IPS-NIHi11 (cell line): ENCODE measurements at places on chromosomes 6 and 20.
A peak's percentile ranks its signal among the peaks of the same experiment; 100 is the strongest.

GRCh38 chr6:168139121-168139520, 60.1 kb upstream of the FRMD1 start:
- DNase-seq: peak; percentile 1

DNA sequence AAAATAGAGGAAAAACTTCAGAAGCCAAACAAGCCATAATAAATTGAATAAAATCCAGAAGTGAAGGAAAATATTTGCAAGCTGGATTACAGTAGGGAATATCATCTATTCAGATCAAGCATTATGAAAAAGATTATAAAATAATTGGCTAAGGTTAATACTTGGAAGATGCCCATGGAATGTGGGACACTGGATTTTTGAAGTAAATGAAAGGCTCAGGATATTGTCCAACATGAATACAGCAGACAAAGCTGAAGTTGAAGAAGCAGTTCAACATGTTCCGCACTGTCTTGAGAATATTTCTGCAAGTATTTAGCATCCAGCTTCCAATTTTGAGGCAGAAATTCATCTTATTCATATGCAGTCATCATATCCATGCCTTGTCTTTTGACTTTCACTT, 1278.4 kb upstream of the GJE1 start:
- no peak for DNase-seq

GRCh38 chr20:58440021-58440767, 51.2 kb downstream of the VAPB start:
- no peak for DNase-seq

GRCh38 chr20:48758206-48758820, 69.5 kb downstream of the PREX1 start:
- DNase-seq: no peak

DNA sequence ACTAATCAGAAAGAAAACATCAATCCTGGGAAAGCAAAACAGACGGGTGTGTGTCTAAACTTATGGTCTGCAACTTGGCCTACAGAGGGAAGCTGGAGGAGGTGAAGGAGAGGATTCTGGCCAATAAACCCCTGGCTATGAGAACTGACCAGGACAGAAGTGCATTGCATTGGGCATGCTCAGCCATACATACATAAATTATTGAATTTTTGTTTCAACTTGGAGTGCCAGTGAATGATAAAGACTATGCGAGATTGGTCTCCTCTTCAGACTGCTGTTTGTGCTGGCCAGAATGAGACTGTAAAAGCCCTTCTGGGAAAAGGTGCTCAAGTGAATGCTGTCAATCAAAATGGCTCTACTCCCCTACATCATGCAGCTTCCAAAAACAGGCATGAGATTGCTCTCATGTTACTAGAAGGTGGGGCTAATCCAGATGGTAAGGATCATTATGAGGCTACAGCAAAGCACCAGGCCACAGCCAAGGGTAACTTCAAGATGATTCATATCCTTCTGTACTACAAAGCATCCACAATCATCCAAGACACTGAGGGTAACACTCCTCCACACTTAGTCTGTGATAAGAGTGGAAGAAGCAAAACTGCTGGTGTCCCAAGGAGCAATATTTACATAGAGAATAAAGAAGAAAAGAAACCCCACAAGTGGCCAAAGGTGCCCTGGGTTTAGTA, 17.4 kb downstream of the ADNP start:
- no peak for DNase-seq

DNA sequence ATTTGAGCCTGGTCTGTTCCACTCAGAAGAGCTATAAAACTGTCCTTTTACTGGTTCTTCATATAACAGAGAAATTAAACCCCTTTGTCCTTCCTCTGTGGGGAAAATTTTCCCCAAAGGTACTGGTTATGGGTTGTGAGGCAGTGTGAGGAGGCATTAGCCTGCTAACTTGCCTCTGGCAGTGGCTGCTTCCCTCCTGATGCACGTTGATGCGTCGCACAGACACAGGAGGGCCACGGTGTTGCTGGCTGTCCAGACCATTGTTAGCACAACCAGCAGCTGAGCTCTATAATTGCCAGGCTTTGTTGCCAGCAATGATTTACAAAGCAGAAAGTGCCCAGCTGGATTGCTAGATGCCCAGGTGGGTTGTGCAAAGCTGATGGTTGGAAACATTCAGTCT, 10.1 kb downstream of the AAR2 start:
- no peak for DNase-seq

- DNase-seq: no peak
These were observed 457.8 kb downstream of the QKI start for GRCh38 chr6:163872335-163872734.

- no peak for DNase-seq
These were observed 3.1 kb downstream of the TRMT6 start for GRCh38 chr20:5947276-5947675.

DNA sequence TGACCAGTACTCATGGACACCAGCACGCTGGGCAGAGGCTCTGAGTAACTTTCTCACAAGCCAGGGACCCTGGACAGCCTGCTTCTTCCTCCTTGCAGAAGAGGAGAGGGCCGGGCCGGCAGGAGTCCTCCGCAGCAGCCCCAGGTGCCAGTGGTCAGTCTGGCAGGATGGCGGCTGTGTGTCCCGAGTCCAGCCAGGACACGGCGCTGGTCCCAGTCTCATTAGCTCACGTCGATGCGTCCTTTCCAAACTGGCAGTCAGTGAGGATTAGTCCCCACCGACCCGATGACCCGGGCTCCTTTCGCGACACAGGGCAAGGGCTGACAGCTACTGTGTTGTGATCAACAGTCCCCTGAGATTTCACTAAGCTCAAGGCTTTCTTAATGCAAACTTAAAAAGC, 267.0 kb downstream of the TAF4 start:
- DNase-seq: no peak

DNA sequence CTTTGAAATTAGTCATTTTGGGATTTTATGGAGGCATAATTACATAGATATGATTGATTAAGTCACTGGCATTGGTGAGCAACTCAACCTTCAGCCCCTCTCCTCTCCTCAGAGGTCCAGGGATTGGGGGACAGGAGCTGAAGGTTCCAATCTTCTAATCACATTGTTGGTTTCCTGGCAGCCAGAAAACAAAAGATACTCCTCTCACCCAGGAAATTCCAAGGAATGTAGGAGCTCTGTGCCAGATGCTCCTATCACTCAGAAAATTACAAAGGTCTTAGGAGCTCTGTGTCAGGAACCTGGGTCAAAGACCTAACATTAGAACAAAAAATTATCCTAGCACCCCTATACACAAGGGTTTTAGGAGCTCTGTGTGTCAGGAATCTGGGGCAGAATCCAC, 679.7 kb upstream of the ID4 start:
- no peak for DNase-seq

GRCh38 chr6:47180633-47181032, 129.1 kb downstream of the TNFRSF21 start:
- DNase-seq: no peak

DNA sequence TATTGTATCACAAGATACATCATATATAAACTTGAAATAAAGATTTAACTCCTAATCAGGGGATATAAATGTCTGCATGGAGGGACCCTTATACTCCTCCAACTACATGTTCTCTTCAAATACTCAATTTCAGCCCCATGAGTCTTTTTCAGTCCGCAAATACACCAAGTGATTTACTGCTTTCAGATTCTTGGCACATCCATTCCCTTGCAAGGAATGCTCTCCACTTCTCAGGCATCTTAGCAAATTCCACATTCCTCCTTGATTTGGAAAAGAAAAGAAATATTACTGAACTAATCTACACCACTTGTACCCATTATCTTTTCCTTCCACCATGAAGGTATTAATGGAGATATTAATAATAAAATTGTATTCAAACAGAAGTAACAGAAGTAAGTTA, 999.4 kb upstream of the GJE1 start:
- DNase-seq: no peak

DNA sequence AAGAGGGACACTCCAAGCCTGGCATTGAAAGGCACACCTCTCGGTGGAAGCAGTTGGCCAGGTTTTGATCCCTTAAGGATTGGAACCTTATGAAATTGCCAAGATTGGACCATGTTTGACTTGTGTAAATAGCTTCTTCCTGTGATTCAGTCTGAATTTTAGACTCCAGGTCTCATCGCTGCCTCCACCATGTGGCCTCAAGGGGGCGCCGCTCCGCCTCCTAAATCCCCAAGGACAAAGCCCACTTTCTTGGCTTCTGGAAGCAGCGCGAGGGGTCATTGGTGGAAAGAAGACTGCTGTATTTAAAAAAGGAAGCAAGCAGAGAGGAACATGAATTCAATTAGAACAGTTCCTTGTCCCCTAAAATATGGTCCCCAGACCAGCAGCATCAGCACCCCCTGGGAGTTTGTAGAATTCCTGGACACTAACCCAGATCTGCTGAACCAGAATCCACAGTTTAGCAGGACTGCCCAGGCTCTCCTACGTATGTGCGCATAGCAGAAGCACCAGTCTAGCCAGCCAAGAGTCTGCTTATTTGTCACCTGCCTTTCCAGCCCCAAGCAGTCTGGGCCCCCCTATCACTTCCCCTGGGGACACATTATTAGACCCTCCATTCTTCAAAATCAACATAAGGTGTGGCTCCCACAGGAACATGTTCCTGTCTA, 108.5 kb downstream of the LY86 start:
- DNase-seq: peak; percentile 71

DNA sequence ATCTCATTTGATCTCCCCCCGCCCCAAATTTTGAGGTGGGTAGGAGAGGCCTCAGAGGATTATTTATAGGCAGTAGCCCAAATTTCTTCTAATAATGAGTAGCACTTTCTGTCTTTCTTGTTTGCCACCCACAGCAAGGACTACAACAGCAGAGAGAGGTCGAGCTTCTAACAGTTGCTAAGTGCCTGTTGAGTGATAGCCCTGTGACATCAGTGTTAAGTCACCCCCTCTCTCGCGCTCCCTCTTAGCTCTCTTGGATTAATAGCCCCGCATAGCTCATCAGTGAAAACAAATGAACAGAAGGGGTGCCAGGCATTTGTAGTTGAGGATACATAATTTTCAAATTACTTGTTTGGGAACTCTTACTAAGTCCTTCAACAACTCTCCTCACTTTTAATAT, 3.5 kb downstream of the ANKRD60 start:
- no peak for DNase-seq

GRCh38 chr6:89977808-89978748, 83.8 kb downstream of the GJA10 start:
- DNase-seq: no peak

- no peak for DNase-seq
These were observed 96.0 kb downstream of the PLEKHG1 start for GRCh38 chr6:150695652-150696051.

DNA sequence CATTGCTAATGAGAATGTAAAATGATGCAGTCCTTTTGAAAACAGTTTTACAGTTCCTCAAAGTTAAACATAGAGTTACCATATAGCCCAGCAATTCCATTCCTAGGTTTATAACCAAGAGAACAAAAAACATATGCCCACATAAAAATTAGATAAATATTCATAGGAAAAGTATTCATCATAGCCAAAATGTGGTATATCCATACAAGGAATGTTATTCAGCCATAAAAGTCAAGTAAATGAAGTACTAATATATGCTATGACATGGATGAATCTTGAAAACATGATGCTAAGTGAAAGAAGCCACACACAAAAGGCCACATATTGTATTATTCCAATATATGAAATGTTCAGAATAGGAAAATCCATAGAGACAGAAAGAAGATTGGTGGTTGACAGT, 158.0 kb upstream of the CARMIL1 start:
- DNase-seq: no peak

- DNase-seq: no peak
These were observed 170.1 kb downstream of the CD83 start for GRCh38 chr6:14287707-14288106.

GRCh38 chr6:101394936-101395335, 1.4 kb downstream of the GRIK2 start:
- no peak for DNase-seq

DNA sequence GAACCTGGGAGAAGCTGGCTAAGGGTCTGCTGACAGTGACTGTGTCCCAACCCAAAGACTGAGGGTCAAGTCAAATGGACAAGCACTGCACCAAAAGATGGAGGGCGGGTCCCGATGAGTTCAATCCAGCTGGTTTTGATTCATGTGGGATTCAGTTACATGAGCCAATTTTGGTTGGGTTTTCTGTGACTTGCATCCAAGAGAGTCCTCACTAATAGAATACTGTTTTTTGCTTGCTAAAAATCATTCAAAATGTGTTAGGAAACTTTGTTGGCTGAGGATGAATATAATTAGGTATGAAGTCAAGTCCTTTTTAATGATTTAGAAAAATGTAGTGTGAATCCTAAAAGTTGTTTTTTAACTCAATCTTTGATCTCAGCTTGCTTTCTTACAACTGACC, 323.8 kb upstream of the NOX3 start:
- DNase-seq: no peak

DNA sequence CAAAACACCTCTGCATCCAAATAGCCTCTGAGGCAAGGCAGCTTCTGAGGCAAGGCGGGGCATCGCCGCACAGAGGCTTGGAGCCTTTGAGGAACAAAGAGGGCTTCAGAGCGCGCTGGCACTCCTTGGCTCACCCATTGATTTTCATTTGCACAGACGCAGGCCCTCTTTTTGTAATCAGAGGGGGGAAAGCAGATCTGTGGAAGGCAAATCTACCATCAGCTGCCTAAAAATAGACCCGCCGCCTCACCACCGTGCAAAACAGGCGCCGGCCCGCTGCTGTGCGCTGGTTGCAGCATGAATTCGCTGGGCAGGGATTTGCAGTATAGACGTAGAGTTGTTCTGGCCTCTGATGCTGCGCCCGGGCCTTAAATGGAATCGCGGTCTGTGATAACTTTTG, 69.9 kb upstream of the STMND1 start:
- DNase-seq: no peak

DNA sequence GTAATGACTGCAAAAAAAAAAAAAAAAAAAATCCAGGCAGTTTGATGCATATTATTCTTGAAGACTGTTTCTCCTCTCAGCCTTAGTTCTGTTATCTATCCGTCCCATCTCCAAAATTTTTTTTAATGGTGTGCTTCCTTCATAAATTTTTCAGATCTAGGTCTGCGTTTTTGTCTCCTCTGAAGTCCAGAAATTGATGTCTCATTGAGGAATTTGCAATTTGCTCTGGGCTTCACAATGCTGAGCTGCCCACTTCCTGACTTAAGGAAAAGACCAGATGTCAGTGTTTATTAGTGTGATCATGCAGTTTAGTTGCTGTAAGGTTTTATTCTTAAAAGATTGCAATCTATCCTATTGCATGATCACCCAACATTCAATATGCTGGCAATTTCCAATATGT, 297.6 kb downstream of the ZNF217 start:
- no peak for DNase-seq

DNA sequence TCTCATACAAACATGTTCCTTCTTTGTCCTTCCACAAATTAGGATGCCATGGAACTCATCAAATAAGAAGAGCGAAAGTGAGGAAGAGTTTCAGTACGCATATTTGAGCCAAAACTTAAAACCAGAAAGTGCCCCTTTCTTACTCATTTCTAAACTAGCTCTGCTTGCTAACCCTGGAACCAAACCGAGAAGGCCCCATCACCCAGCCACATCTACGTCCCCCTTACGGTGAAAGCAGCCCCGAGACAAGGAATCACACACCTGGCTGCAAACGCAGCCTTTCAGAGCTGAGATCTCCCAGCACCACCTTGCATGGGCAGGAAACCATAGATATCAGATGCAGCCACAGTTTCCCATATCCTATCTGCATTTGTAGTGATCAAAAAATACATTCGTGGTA, 28.5 kb downstream of the TRERF1 start:
- DNase-seq: no peak
